ENCODE measurements at places on chromosomes 12 and 14.

DNA sequence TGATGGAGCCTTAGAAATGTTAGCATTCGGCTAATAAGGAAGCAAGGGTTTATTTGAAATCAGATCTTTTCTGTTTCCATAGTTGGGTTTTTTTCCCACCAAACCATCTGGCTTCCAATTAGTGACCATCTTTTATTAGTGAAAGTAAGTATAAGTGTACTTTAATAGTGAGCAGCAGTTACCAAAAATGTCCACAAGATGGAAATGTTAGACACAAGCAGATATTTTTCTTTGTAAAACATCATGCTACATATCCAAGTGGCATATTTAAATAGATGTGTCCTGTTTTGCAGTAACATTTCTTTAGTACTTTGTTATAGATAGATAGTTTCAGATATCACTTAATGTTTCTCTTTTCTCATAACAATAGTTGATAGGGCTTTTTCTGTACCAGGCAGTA is 28.8 kb downstream of the YEATS4 start:
- DNase-seq, result no peak

DNA sequence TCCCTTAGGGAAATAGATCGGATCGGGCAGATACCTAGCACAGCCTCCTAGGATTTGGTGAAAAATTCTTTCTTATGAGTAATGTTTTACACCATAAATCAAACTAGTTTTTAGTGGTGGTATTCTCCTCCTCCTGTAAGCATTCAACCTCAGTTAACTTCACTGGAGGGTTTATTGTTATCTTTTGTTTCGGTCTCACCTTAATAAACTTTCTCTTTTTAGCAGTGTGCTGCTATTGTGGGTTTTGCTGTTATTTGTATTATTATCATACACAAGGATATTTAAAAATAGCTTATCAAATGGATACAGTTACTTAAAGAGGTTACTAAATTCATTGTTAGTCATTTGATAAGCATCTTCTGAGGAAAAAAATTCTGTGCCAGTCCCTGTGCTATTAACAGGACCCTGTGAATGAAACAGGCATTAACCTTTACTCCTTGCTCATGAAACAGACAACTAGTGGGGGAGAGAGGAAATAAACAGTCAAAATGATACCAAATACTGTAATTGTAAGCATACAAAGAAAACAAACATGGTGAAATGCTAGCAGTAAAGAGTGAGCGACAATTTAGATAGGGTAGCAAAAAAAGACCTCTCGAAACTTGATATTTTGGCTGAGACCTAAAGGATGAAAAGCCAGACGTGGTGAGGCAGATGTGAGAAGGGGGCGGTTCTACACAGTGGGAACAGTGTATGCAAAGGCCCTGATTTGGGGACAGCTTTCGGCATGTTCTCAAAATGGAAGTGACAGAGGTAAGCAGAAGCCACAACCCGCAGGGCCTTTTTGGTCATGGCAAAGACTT is 178.7 kb upstream of the SOX5 start:
- no peak for DNase-seq

- no peak for DNase-seq
These were observed 22.7 kb downstream of the EIF2S3B start for GRCh38 chr12:10528174-10528953.

DNA sequence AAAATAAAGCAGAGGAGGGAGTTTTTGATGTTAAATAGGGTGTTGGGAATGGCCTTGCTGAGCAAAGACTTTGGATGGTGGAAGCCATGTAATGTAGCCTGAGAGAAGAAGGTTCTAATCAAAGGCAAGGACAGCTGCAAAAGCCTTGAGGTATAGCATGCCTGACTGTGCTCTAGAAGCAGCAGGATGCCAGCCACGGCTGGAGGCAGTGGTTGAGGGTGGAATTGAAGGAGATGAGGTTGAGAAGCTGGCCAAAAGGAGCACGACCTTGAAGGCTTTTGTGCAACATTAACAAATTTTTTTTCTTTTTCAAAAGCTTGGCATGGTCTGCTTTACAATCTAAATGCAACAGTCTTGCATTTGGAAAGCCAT is 42.3 kb upstream of the CSRP2 start:
- DNase-seq, result no peak

- DNase-seq, result no peak
These were observed 20.1 kb downstream of the RACGAP1 start for GRCh38 chr12:50005175-50005574.

DNA sequence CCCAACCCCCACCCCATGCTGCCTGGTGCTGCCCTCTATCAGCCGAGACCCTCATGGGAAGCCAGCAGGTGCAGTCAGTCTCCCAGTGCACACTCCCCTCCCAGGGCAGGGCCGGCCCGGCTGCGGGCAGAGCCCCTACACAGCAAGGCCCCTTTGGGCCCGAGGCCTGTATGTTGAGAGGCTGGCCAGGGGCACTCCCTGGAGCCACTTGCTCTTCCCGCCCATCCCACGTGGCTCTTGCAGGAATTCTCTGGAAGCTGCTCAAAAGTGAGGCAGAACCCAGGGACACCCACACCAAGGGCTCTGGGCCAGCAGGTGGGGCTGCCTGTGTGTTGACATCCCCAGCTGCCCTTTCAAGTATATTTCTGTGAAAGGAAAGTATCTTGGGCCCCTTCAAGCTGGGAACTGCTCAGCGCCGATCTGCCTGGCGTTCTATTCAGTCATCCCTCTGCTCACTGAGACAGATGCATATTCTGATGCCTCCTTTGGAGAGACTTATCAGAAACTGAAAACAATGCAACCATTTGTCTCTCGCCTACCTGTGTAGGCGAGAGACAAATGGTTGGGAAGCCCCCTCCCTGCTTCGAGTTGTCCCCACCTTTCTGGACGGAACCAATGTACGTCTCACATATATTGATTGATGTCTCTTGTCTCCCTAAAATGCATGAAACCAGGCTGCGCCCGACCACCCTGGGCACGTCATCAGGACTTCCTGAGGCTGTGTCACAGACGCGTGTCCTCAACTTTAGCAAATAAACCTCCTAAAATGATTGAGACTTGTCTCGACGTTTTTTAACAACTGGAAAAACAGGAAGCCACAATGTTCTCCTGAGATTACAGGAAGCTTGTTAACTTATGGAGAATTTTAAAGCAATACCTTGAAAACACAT is 6.0 kb downstream of the GPR132 start:
- DNase-seq, result peak; percentile 55

GRCh38 chr12:95515197-95515596 is 36.1 kb downstream of the USP44 start:
- DNase-seq, result no peak

DNA sequence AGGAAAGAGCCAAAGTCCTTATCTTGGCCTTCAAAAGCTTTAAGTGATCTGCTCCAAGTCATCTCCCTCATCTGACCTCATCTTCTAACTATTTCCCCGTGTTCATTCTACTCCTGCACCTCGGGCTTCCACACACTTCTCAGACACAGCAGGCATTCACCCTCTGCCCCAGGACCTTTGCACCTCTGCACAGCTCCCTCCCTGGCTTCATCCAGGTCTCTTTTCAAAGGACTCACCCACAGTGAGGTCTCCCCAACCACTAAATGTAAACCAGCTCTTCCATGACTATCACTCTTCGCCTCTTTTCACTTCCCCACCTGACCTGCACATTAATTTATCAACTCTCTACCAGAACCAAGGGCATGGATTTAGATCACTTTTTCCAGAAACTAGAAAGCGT is 161.8 kb downstream of the PIWIL1 start:
- DNase-seq, result no peak

DNA sequence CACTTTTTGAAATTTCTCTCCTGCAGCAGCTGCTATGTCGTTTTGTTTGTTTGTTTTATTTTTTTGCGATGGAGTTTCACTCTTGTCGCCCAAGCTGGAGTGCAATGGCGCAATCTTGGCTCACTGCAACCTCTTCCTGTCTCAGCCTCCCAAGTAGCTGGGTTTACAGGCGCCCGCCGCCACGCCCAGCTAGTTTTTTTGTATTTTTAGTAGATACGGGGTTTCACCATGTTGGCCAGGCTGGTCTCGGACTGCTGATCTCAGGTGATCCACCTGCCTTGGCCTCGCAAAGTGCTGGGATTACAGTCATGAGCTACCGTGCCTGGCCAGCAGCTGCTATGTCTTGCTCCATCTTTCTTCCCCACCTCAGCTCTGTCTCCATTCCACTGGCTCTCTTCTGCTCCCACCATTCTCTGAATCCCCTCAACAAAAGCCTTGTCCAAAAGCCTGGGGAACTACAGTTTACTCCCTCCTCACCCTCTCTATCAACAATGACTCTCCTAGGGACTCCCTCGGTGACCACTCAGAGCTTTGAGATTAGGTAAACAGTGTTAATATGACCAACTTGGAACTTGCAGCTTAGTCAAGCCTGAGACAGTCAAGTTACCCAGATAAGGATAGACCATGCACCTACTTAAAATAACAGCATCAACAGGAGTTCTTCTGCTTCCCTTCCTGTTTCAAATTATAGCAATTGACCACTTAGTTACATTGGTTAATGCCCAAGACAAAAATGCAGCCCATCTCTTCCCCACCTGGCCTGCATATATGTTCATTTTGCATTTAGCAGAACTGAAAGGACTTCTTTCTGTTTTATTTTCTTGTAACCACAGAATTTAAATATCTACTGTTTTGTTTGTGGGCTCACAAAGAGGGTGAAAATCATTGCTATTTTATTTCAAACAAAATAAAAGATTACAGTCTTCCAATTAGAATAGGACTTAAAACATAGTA is 189.0 kb upstream of the AMIGO2 start:
- no peak for DNase-seq

- no peak for DNase-seq
These were observed 202.9 kb downstream of the AKAP6 start for GRCh38 chr14:32531942-32532515.

DNA sequence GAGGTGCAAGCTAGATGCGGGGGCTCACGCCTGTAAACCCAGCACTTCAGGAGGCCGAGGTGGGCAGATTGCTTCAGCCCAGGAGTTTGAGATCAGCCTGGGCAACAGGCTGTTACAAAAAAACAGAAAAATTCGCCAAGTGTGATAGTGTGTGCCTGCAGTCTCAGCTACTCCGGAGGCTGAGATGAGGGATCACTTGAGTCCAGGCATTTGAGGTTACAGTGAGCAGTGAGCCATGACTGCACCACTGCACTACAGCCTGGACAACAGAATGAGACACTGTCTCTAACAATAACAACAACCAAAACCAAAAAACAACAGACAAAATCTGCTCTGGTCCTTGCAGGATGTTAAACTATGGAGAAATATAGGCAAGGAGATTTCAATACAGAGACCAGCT is 13.9 kb downstream of the BTBD7 start:
- DNase-seq, result no peak

DNA sequence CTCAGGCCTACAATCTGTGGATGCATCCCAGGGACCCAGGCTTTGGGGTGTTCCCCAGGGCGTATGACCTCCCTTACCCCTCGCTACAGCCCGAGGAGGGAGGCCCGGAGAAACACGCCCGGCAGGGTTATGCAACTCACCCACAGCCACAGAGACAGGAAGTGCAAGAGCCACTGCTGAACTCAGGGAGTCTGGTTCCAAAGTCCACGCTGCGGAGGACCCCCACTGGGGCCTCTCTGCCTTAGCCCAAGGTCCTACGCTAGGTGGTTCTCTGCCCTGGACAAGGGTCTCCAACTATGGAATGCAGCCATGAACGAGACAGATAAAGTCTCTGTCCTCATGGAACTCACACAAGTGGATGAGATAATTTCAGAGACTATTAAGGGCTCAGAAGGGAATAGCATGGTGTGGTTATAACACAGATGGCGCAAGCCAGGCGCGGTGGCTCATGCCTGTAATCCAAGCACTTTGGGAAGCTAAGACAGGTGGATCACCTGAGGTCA is 11.3 kb downstream of the SCARB1 start:
- no peak for DNase-seq

GRCh38 chr12:28767836-28768348 is 381.2 kb upstream of the FAR2 start:
- DNase-seq, result no peak

- no peak for DNase-seq
These were observed 20.2 kb downstream of the CCDC38 start for GRCh38 chr12:95922231-95922630.

DNA sequence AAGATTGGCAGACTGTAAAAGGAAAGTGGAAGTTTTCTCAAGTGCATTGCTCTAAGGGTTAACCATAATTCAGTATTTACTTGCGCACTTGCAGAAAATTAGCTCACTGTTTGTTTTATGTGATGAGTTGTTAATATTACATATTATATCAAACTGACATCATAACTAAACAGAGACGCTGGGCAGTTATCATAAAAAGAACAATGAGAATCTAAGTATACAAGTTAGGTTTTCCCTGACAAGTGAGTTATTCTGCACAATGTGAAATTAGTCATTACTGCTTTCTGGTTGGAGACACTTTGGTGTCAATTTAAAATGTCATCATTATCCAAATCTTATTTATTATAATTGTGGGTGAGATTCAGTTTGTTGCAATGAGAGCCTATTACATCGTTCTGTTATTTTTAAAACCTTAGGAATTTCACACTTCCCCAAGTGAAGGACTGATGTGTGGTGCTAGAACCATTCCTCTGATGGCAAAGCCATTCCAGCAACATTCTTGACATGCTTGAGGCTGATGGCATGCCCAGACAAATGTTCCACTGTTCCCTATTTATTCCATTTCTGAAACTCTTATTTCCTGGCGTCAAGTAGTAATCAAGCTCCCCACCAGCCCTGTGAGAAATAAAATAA is 90.1 kb upstream of the FLRT2 start:
- no peak for DNase-seq

DNA sequence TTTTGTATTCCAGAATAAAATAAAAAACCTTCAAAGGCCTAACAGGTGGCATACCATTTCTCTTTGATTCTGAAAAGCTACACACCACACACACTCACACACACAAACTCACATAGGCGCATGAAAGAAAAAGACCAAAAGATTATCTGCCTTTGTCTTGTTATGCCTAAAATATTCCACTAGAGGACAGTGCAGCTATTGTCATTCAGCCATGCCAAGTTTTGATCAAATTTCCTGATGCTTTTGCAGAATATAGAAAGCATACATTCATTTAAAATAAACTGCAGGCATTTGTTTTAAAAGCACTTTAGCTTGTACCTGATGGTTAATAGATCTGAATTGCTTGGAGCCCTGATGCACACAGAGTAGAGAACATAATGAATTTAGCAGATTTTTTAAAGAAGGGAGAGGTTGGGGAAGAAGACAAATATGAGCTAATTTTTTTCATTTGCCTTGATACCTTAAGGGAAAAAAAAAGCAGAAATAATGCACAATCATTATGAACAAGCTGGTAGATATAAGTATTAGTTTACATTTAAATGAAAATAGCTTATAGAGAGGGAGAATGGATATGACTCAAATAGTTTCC is 1766.9 kb upstream of the SEL1L start:
- DNase-seq, result no peak
